ENCODE measurements at places on chromosomes 2 and 18.

- no peak for DNase-seq
These were observed 523.5 kb upstream of the ZEB2 start for GRCh38 chr2:145043399-145043834.

DNA sequence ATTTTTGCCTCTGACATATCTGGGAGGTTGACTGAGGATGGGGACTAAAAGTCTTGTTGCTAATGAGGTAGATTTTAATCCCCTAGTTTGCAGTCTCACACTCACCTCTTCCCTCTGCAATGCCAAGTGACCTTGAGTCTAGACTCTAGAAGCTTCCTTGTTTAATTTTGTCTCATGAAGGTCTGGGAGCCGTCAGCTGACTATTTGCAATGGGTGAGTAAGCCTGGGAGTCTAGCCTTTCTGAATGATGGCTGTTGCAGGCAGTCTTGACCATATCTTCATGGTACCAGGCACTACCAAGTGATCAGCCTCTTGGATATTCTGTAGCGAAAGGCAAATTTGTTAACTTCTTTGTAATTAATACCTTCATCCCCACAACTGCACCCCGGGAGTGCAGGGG, 61.2 kb downstream of the ARHGAP15 start:
- no peak for DNase-seq

- no peak for DNase-seq
These were observed 71.5 kb downstream of the LTBP1 start for GRCh38 chr2:33018271-33018670.

- no peak for DNase-seq
These were observed 182.1 kb downstream of the TWIST2 start for GRCh38 chr2:239029958-239030357.

DNA sequence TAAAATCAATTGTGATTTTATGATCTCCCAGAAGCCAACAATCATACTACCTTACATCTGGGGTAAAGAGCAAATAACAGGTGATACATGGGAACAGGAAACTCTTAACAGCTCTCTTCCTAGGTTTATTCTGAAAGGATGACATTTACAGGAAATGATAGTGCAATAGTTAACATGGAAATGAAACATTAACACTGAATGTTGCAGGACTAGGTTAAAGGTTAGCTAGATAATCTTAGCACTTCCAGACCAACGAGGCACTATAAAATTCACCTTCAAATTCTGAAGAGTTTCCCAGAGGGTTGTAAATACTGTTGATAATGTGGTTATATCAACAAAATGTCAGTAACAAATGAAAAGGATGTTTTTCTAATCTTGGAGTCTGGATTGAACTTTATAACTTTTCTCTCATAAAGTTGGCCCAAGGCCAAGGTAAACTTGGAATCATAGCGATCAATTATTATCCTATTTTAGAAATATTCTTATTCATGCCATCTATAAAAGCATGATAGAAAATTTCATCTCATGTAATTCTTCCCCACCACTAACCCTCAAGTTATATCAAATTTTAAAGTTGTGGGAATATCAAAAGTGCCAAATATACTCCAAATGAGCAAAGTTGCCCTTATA, 32.9 kb upstream of the GCG start:
- no peak for DNase-seq

DNA sequence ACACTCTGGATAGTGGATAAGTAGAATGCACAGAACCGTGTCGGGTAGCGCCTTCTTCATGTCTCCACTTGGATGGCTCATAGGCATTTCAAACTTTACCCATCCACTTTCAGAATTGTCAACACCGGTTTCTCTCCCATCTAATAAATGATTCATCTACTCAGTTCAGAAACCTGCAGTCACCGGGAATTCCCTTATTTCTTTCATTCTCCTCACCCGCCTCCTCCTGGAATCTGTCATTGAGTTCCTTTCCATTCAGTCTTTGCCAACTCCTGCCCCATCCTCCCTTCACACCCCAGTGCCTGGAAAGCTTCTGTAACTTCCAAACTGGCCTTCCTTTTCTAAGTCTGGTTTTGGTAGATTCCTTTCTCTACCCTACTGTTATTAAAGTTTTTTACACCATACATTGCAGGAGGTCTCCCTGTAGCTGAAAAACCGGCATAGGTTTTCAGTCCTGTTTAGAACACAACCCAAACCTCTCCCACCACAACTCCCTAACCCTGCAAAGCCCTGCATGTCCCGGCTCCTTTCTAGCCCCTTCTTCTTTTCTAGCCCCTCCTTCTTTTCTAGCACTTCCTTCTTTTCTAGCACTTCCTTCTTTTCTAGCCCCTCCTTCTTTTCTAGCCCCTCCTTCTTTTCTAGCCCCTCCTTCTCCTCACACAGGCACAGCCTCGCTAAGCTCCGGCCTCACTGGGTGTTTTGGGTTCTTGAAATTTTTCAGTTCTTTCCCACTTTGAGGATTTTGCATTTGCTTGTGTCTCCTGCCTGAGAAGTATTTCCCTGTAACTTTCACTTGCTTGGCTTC, 133.9 kb upstream of the KLHL14 start:
- no peak for DNase-seq

DNA sequence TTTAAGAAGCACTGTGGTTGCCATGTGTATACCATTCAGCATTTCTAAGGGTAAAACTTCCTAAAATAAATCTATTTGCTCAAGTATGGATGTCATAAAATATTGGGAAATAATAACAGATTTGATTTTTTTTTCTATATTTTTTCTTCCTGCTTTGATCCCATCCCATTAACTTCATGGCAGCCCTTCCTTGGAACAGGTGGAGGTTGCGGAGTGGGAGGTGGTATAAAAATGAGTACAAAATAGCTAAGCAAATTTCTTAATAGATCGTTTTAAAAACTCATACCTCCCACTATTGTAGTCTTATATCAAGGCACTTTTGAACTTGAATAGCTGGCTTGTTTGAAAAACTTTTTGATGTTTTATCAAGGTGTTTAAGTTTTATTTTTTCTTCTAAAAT, 152.1 kb upstream of the KYNU start:
- no peak for DNase-seq

All from stimulated activated CD4-positive, alpha-beta T cell treated with anti-CD3 and anti-CD28 coated beads, TNF-alpha, amount 100 ng/mL, for 24 hours (primary cell).